ENCODE measurements at places on chromosomes 1 and 21.

- DNase-seq: no peak
These were observed 12.4 kb downstream of the PLPP3 start for GRCh38 chr1:56566994-56567393.

GRCh38 chr1:230639714-230640209 is 2.5 kb upstream of the COG2 start:
- no peak for DNase-seq

GRCh38 chr1:12539320-12539704 is 78.7 kb downstream of the DHRS3 start:
- DNase-seq: no peak

- no peak for DNase-seq
These were observed 33.7 kb upstream of the IL6R start for GRCh38 chr1:154371436-154371835.

GRCh38 chr1:39360731-39361130 is 130.7 kb upstream of the BMP8A start:
- DNase-seq: no peak

DNA sequence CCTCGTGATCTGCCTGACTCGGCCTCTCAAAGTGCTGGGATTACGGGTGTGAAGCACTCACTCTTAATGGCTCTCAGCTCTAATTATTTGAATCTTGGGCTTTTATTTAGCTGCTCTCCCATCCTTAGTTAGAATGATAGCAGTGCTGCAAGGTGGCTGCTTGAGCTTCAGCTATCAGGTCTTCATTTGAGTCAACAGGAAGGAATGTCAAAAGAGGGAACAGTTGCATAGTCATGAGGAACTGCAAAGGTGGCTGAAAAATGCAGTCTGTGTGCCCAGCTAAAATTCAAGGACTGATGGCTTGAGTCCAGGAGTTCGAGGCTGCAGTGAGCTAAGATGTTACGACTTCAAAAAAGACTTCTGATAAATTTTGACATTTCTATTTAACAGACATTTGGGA is 55.6 kb downstream of the UCK2 start:
- DNase-seq: no peak

- no peak for DNase-seq
These were observed 16.3 kb downstream of the LRRC71 start for GRCh38 chr1:156936721-156937220.

DNA sequence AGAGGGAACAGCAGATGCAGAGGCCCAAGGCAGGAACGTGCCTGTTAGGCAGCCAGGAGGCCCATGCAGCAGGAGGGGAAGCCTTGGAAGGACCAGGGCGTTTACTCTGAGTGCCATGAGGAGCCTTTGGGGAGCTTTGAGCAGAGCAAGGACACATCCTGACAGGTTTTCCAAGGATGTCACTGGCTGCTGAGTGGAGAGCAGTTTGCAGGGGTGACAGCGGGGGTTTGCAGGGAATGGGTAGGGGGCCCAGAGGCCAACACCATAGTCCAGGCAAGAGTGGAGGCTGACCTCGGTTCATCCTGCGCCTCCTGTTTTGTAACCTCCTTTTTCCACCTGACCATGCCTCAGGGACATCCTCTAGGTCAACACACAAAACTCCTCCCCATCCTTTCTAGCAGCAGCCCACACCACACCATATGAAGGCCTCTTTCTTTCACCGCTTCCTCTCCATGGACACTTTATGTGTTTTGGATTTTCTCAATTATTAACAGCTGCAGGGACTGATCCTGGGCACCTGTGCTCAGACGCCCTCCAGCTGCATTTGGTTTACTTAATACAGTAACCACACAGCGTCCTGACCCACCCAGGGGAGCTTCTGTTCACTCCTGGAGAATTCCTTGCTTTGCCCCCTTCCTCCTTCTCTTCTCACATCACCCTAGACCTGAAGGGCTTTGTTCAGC is 528.5 kb downstream of the MATN1 start:
- no peak for DNase-seq

GRCh38 chr1:203907901-203908300 is 46.5 kb downstream of the SNRPE start:
- no peak for DNase-seq

DNA sequence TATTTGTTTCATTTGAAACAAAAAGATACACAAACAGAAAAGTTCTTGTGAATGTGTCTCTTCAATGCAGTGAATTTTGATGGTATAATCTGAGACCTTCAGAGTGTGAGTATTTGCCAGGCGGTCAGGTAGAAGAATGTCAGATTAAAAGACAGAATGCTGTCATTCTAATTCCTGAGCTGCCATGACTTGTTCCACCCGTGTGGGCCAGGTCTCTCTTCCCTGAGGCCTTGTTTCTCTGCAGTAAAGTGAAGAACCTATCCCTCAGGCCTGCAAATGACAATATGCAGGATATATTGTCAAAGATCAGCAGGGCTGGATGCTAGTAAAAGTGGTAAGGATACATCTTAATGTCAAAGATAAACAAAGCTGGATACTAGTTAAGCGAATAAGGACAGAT is 111.4 kb downstream of the ZP4 start:
- DNase-seq: no peak

- DNase-seq: no peak
These were observed 5.2 kb downstream of the SLAMF1 start for GRCh38 chr1:160641323-160642280.

GRCh38 chr1:39106801-39107327 is 80.7 kb downstream of the NDUFS5 start:
- DNase-seq: peak; percentile 38

All from RKO (cell line).